Daoy (cell line): ENCODE measurements at places on chromosomes 11 and 22. TPM values are rescaled to one million over a fixed set of nuclear protein-coding genes. Genes with fewer than 3 reads are reported as not detected.

DNA sequence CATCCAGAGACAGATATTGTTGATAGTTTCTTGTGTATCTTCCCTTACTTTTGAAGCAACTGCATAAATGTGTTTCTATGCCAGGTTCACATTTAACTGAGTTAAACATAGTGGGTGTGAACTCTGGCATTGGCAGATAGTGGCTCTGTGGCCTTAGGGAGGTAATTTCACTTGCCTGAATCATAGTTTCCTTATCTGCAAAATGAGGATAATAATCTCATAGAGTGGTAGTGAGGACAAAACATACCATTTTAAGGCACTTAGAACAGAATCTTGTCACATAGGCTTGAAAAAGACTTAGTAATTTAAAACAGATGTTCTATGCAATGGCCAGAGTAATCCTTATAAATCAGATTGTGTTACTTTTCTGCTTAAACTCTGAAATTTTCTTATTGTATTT is 56.4 kb upstream of the SYN3 start:
- DNase-seq: peak; percentile 59

- no peak for DNase-seq
Observed at GRCh38 chr11:28666632-28667031, 558.4 kb downstream of the METTL15 start.

- no peak for DNase-seq
Observed at GRCh38 chr11:94332814-94333213, 28.4 kb downstream of the IZUMO1R start.

The SCGB1A1 gene
- not detected in 2 replicates for total RNA-seq

The BBOX1 gene
- not detected in 2 replicates for total RNA-seq

The SYT13 gene
- total RNA-seq: 0.91 and 2.6 TPM in 2 replicates

The CAPRIN1 gene
- 140 and 166 TPM in 2 replicates for total RNA-seq

The E2F8 gene
- 5.2 and 7.7 TPM in 2 replicates for total RNA-seq

The MOV10L1 gene
- total RNA-seq: 0.11 TPM in 1 of 2 replicates, not detected in the other

The CYP2D6 gene
- 0.03 and 0.40 TPM in 2 replicates for total RNA-seq
